ENCODE measurements at places on chromosomes 6 and 20.

DNA sequence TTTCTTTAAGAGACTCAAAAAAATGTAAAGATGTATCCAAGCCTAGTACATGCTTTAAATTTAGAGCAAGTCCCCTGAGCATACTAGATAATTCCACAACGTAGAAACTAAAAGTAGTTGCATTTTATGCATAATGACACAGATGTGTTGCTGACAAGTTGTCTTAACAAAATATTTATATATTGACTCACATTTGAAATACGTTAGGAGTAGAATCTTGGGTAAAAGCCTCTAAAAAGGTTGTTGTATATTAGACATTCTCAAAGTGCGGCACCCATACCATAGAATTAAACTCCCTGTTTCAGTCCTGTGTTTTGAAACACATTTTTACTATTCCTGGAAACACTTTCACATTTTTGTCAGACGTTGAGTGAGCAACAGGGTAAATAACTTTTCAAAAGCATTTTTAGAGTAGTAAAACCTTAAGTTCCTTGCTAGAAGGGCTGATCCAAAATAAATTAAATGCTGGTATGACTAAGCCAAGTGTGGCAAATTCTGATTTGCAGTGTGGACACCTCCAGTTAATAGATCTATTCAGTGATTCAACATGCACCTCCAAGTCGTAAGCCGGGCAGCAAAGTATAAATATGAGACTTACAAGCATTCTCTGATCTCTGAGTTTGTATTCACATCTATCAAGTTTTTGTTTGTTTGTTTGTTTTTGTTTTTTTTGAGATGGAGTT, 97.5 kb downstream of the GMDS start:
- no peak for DNase-seq

- DNase-seq: no peak
Observed at GRCh38 chr6:141634269-141634668, 498.5 kb upstream of the GJE1 start.

GRCh38 chr6:8655670-8656454, 220.5 kb upstream of the SLC35B3 start:
- no peak for DNase-seq

GRCh38 chr6:63904650-63905248, 269.1 kb downstream of the PHF3 start:
- no peak for DNase-seq

DNA sequence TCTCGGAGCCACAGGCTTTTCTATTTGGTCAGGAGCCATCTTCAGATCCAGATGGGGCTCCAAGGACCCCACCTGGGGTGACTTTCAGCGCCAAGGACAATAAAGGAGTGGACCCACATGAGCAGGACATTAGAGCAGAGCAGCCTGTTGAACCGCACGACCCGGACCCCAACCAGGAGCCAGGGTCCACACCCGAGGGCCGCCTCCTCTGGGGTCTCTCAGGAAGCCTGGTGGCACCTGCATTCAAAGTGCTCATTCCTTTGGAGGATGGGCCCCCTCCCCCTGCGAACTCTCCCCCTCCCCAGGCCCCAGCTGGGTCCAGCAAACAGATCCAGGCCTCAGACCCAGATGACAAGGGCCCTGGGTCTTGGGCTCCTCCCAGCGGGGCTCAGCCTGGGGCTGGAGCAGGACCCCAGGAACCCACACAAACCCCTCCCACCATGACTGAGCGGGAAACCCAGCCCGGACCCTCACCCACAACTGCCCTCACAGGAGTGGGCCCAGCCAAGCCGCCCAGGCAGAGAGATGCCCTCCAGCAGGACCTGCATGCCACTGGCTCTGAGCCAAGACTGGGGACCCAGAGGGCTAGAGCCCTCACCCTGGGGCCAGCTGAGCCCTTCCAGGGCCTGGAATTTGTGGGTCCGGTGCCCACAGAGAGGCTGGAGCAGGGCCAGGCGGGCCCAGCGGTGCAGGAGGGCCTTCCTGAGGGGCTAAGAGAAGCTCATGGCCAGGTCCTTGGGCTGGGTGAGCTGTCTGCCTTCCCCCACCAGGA, 23.9 kb downstream of the RAB44 start:
- no peak for DNase-seq

- no peak for DNase-seq
Observed at GRCh38 chr20:40895182-40895581, 133.4 kb upstream of the TOP1 start.

GRCh38 chr20:21523895-21524294, 10.0 kb upstream of the NKX2-2 start:
- DNase-seq: no peak

DNA sequence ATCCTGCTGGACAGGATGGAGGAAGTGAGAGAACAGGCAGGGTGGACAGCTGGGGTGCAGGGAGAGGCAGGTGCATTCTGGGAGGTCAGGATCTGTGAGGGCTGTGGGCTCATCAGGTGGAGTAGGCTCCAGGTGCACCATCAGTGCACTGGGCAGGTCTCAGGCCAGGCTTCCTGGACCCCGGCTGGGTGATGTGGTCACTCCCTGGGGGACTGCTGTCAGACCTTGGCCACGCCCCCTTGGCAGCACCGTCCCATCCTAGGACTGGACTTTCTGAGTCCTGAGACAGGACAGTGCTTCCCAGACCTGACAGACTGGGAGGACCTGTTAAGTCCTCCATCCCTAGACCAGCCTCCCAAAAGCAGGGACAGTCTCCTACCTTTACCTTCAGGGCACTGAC, 626.7 kb upstream of the DEFB115 start:
- no peak for DNase-seq

DNA sequence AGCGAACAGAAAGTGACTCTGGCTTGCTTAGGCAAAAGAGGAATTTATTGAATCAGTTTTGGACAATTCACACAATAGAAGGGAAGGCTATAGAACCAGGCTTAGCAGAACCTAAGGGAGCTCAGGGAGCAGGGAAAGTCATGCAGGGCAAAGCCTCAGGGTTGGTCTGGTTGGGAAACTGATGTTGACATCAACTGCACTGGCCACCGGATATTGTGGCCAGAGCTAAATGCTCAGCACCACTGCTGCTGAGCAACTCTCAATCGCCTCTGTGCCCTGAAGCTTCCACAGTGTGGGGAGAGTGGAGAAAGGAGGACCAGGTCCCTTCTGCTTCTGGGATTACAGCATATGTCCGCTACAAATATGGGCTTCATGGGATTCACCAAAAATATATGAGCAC, 93.3 kb upstream of the GCM1 start:
- DNase-seq: no peak

- no peak for DNase-seq
Observed at GRCh38 chr6:6746333-6746969, 157.9 kb downstream of the LY86 start.

DNA sequence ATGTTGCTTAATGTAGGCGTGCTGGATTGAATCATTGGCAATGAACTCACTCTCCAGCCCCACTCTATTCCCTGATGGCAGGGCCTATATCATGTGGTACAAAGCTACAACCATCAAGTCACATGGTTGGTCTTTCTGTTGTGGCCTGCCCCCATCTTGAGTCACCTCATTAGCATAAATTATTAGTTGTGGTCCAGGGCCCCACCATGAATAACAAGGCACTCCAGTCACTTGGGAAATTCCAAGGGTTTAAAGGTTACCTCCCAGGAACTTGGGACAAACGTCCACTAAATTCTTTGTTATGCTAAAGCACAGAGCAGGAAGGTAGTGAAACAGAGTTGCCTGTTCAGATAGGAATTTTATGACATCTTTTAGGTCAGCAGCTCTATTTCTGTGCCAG, 193.7 kb downstream of the SLC35F1 start:
- DNase-seq: no peak

GRCh38 chr6:39228992-39229767, at the start of gene KCNK5:
TSS of gene KCNK5 (minus strand) at chr6:39229475. CDS start at chr6:39229111, 364 bp downstream.
- peak; percentile 93 for DNase-seq

DNA sequence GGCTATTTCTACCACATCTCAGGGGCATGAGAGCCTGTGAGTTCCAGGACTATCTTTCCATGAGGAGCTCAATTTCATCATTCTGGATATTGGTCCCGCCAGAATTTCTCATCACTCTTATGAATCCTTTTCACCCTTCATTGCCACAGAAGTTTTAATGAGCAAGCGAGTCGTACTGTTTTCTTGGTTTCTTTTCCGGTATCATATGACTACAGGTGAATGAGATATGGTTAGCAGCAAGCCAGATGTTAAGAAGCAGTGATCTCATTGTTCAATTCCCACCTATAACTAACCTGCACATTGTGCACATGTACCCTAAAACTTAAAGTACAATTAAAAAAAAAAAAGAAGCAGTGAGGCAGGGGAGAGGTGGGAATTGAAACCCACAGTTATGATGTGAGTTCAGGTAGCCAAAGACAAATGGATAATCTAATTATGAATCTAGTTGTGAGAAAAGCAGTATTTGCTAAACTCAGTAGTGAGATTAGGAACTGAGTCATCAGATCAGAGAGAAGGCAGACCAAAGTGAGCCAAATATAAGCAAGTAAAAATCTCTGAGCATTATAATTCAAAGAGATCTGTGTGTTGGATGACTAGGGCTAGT, 78.0 kb upstream of the ELOVL5 start:
- DNase-seq: no peak

GRCh38 chr6:122381494-122382265, 17.8 kb upstream of the HSF2 start:
- DNase-seq: peak; percentile 65

DNA sequence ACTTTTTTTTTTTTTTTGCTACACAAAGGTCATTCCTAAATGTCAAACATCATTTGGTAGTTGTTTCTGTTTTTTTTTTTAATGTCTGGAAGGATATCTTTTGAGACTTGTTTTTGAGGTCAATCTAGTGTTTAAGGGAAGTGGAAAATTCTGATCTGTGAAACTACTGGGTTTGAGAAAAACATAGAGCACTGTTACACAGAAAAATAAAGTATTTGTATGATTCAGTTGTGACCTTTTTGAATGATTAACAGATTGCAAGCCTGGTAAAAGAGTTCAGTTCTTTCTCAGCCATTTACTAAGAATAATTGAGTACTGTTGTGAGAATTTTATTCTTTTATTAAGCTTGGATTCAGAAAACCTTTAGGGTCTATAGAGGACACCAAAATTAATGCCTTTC, 276.7 kb downstream of the ADGRB3 start:
- DNase-seq: no peak

DNA sequence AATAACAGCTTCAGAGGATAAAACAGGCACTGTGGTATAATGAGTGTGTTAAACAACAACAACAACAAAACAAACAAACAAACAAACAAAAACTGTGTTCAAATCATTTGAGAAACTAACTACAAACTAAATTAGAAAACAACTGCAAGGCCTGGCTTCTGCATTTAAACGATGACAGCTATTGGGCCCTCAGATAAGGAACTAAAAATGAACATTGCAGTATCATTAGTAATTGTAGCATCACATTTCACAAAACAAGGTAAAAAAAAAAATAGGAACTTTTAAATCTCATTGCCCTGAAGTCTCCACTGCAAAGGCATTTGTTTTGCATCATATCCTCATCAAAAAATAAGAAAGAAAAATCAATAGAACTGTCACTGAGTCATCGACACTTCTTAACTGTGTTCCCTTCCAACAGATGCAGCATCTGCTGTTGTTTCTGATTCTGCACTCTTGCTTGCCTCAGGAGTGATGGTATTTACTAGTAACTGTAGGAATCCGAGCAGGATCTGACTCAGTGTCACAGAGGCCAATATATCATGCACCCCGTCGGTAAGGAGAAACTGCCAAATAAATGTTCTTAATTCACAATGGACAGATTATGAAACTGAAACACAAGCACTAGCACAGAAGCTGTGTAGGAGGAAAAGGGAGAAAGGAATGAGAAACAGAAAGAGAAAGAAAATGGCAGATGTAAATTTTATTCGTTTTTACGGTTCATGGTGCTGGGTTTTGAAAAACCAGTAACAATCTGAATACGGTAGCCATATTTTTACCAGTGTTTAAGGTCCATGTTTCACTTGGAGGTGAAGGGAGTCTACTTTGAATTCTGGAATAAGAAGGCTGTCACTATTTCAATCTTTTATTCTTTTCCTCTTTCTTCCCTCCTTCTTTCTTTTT, 365.7 kb upstream of the EPHA7 start:
- no peak for DNase-seq

GRCh38 chr6:96789871-96790270, 47.4 kb downstream of the GPR63 start:
- DNase-seq: no peak

DNA sequence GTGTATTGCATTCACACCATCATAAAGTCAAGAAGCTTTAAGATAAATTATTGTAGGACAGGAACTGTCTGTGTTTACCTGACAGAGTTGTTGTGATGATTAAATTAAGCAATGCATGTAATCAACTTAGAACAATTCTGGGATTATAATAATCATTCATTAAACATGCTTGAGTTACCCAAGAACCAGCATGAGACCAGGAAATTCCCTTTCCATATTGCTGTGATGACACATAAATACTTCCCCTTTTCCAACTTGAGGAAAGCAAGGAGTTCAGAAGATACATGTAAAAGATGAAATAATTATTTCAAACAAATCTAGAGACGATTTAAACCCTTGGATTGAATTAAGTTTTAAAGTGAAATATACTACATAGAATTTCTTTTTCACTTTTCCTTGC, 404.4 kb downstream of the GJA1 start:
- DNase-seq: no peak

- no peak for DNase-seq
Observed at GRCh38 chr6:92763680-92764079, 655.7 kb downstream of the EPHA7 start.

GRCh38 chr6:52392944-52393343, 27.2 kb upstream of the EFHC1 start:
- no peak for DNase-seq

DNA sequence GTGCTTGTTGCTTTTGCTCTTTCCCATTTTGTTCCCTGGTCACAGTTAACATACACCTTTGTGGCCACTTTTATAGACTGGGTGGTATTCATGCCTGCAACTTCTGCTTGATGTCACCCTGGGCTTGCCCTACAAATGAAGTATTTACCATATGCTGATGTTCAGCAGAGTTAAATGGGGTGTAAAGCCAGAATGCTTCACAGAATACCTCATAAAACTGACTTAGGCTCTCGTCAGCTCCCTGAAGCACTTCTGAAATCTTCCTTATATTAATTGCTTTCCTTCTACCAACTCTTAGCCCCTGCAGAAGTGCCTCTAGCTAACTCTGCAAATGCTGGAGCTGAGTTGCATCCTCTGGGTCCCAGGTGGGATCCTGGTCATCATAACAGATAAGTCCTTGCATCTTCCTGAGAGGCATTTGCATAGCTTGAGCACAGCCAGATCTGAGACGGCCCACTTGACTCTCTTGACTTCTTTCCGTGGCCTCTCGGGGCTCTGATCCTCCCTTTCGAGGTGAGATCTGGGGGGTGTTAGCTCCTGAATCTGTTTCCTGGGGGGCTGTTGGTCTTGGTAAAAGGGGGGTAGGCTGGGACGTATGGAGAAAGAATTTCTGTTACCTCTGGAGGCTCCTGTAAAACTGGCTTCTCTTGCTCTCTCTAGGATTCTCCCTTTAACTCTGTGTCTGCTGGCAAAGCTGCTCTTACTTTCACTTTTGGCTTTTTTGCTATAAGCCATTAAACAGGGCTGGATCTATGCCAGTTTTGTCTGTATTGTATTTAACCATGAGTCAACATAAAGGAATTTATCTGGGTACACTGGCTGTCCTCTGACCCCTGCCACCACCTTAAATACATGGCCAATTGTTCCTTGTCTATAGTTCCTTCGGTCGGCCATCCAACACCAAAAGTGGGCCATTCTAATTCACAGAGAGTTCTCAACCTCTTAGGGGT, 223.0 kb upstream of the SYNCRIP start:
- no peak for DNase-seq

GRCh38 chr6:25590986-25591385, 61.0 kb upstream of the SCGN start:
- no peak for DNase-seq
